T-helper 2 cell treated with Interferon-gamma antibody and Interleukin-4, amounts not matched to agents 100 ng/mL and 5 ng/mL, for 36 hours (primary cell): ENCODE measurements at places on chromosomes 4 and X. TPM values are rescaled to one million over a fixed set of nuclear protein-coding genes. Genes with fewer than 3 reads are reported as not detected.

EDNRA gene
- not detected in 2 replicates for total RNA-seq

PGAM4 gene
- total RNA-seq = 0.57 TPM in 1 of 2 replicates, not detected in the other

TKTL2 gene
- not detected in 2 replicates for total RNA-seq

DUSP21 gene
- not detected in 2 replicates for total RNA-seq

NEUROG2 gene
- total RNA-seq = not detected in 2 replicates

VCX3B gene
- not detected in 2 replicates for total RNA-seq
